Activated T-cell treated with anti-CD3 and anti-CD28 coated beads, Interleukin-2, amount 50 U/mL, for 72 hours (primary cell): ENCODE measurements at places on chromosomes 1 and 21.

GRCh38 chr1:154546264-154547063 is 12.0 kb downstream of the UBE2Q1 start:
- peak; percentile 73 for DNase-seq

DNA sequence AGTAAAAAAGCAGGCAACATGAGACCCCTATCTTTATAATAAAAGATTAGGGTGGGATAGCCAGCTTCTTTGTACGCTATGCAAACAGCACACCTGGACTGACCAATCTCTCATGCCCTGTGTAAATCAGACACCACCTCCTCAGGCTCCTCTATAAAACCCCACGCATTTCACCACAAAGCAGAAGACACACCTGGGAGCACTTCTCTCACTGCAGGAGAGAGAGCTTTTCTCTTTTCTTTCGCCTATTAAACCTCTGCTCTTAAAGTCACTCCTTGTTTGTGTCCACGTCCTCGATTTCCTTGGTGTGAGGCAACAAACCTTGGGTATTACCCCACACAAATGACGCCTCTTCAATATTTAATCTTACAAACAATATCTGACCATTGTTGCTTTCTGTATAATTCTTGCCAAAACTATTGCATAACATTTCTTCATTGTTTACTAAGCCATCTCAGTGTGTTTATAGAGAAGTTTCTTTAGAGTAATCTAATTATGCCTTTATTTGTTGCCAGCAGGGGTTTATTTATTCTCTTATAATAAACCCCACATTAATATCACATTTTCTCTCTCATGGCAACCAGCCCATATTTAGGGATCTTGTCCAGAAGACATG is 31.6 kb upstream of the NUF2 start:
- DNase-seq, result no peak

- peak; percentile 56 for DNase-seq
These were observed 5.8 kb upstream of the FAM167B start for GRCh38 chr1:32241001-32241763.

- DNase-seq, result no peak
These were observed 21.9 kb downstream of the GPR137B start for GRCh38 chr1:236164273-236164672.

GRCh38 chr1:74343216-74343615 is 108.0 kb downstream of the TNNI3K start:
- no peak for DNase-seq

GRCh38 chr1:178076607-178077006 is 17.3 kb upstream of the RASAL2 start:
- no peak for DNase-seq

DNA sequence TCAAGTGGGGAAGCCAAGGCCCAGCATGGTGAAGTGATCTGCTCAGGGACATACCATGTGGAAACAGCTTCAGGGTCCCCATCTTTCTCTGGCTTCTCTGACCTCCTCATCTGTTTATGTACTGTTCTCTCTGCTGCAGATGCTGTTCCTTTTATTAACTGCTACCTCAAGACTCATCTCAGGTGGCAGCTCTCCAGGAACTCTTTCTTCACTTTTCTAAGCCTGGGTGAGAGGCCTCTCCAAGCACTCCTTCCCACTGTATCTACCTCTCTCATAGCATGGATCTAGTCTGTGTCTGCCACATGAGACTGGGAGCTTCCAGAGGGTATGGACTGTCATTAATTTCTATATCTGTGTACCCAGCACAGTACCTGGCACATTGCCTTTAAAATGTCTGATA is 73.4 kb upstream of the PPM1J start:
- no peak for DNase-seq

DNA sequence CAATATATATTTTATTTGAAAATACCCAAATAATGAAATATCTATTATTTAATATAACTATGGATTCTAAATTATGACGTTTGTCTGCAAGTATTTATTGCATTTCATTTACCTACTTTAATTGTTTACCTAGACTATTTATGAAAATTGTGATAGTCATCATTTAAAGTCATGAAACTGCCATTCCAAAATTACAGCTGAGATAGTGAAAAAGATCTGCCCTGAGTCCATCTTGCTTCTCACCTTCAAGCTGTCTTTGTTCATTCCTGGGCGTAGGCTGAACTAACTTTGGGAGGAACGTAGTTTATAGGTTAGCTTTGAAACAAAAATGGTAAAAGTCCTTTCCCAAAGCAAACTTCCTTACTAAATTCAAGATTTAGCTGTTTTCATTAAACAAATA is 12.4 kb upstream of the HPDL start:
- no peak for DNase-seq

DNA sequence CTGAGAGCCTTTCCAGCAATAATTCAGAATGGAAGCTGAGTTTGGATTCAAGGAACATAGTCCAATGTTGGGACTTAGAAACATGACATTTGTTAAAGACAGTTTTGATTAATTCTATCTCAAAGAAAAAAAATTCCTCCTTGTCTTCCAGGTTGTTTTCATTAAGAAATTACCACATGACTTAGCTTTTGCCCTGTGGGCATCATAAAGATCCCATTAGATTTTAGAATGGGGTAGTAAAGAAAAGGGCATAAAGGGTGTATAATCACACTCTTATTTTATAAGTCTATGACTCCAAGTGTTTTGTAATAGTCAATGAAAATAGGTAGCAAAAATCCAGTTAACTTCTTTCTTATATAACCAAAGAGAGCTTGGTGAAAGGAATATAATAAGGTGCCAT is 14.3 kb upstream of the PRKAA2 start:
- no peak for DNase-seq

DNA sequence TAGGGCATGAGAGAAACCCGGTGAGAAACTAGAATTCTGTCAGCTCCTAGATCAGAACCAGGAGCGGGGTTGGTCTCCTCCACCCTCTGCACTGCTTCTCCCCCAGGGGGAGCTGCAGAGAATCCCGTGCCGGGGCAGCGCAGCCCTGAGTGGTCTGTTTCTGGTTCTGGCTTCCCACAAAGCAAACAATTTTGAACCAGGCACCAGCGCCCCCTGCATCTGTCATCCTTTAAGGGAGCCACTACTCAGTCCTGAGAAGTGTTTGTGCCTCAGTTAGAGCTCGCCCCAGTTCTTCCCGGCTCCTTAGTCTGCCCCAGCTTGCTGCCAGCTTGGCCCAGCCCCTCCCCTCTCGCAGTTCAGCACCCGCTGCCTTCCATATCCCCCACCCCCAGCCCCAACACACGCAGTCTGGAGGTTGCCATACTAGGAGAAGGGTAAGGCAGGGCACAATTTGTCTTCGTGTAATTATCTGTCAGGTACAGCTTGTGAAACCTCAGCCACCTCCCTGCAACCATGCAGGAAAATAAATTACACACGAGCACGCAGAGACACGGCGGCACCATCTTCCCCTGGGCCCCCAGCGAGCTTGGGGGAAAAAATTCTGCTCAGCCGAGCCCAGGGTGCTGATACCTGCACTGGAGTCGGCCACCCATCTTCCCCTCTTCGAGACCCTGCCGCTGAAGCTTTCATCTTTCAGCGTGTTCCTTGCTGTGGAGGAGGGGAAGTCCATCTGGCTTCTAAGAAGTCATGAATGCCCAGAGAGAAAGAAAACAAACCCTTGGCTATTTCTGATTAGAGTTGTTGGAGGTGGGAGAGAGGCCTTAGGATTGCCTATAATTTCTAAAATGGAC is 62.6 kb upstream of the CD1D start:
- DNase-seq, result peak; percentile 31

- DNase-seq, result peak; percentile 41
These were observed 3.3 kb upstream of the FCRL6 start for GRCh38 chr1:159798893-159799292.

DNA sequence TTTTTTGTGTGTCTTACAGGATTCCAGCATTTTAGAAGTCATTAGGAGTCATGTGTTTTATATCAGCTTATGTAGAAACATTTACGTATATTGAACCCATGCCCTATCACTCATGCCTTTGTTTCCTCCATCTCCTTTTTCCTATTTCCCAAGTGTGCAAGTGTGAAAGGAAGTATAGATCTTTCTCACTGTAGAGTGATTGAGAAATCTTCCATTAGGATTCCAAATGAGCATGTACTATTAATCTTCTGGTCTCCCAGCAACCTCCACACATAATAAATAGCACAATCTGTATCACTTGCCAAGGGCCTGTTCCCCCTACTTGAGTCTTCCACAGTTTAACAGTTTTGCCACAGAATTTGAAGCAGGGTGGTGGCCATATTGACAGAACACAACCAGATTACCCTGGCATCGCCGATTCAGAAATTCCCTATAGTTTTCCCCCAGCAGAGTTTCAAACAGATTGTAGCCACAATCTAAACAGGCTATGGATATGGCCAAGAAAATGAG is 1052.8 kb downstream of the TTLL7 start:
- no peak for DNase-seq

- DNase-seq, result no peak
These were observed 195.8 kb downstream of the TPR start for GRCh38 chr1:186179231-186179630.

DNA sequence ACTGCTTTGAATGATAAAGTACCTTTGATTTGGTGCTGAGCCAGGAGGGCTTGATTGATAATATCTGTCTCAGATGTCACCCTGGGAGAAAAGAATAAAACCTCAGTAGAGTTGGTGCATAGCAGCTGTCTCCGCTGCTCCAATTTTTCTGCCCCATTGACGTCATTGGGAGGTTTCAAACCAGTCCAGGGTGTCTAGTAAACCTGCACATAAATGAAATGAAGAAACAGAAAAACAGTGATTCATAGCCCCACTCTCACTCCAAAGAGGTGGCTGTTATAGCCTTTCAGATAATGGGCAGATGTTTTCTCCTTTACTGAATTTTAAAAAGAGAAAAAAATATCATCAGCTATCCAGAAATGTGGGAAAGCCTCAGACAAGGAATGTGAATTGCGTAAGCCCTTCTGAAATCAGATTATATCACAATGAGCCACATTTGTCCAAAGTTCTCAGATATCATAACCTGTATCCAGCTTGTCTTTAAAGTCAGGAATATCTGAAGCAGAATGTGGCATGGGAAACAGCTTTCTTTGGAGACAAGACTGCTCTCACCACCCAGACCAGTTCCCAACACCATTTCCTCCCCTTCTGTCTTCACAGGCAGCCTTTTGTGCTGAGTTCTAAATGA is 351.3 kb upstream of the SGIP1 start:
- DNase-seq, result peak; percentile 65

DNA sequence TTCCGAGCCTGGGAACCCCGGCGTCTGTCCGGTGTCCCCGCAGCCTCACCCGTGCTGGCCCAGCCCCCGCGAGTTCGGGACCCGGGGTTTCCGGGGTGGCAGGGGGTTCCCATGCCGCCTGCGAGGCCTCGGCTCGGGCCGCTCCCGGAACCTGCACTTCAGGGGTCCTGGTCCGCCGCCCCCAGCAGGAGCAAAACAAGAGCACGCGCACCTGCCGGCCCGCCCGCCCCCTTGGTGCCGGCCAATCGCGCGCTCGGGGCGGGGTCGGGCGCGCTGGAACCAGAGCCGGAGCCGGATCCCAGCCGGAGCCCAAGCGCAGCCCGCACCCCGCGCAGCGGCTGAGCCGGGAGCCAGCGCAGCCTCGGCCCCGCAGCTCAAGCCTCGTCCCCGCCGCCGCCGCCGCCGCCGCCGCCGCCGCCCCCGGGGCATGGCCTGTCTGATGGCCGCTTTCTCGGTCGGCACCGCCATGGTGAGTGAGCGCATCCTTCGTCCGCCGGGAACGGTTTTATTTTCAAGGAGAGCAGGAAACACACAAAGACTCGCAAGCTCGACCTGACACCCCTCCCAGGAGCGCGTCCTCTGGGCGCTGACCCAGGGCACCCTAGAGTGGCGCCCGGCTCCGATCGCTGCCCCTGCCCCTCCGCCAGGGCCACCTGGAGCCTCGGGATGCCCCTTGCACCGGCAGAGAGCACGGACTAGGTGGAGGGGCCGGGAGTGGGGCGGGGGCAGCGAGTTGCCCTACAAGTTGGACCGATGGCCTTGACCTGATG is at the start of gene ABCG1:
TSS of gene ABCG1 (plus strand) at position 305 of the 770 bp plus-strand sequence. CDS start at position 428, 123 bp downstream.
- peak; percentile 77 for DNase-seq

GRCh38 chr1:227280836-227281235 is 37.5 kb downstream of the CDC42BPA start:
- DNase-seq, result no peak

GRCh38 chr1:41619511-41620364 is 135.3 kb upstream of the EDN2 start:
- DNase-seq, result no peak

DNA sequence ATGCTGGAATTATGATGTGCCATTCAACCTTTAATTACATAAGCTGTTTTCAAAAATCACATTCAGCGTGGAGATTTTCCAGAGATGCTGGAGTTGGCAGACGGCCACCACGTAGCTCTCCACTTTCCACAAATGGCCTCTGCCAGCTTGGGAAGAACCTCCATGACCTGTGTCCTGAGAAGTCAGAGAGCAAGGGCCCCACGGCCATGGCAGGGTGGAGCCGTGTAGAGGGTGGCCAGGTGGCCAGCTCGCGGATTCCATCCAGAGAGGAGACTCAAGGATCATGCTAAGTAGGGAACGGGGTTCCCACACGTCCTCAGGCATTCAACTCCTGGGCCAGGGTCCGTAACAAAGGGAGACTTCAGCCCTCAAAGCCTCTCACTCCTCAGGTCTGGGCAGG is 1.3 kb upstream of the GALE start:
- DNase-seq, result no peak

GRCh38 chr1:2383576-2383975 is 7.8 kb downstream of the MORN1 start:
- no peak for DNase-seq

DNA sequence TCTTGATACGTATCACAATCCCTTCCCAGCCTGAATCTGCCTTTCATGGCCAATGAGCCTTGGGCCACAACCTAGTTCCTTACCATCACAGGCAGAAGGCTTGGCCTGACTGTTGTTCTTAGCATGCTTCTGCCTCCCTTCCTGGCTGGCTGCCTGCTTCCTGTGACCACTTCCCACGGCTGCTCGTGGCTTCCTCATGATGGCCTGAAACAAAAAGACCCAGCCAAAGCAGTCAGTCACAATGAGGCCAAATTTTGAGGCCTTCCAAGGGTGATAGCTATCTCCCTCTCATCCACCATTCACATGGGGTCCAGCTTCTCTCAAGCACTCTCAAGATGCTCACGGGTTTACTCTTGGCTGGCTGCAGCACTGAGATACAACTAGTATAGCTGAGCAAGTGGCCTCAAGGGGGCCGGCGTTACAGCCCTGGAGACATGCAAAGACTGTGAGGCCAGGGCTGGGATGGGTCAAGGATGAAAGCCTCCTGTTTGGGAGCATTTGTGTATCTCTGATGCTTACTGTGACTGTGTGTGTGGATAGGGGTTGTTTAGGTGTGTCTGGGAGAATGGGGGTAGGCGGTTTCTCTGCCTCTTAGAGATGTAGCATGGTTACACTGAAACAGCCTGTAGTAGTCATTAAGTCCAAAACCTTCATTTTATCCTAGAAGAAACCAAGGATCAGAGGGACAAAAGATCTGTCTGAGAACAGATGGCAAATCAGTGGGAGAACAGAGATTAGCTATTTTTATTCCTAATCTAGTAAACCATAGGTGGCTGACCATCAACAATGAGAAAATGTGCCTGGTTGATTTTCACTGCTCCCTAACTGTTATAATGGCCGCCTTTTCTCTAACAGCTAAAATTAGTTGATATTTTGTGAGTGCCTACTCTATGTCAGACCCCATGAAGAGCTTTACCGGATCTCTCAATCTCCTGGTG is 5.4 kb upstream of the TOE1 start:
- DNase-seq, result no peak
